ENCODE measurements at places on chromosomes 2 and 18. TPM values are rescaled to one million over a fixed set of nuclear protein-coding genes. Genes with fewer than 3 reads are reported as not detected.

Gene ACMSD
- not detected for polyA plus RNA-seq

DNA sequence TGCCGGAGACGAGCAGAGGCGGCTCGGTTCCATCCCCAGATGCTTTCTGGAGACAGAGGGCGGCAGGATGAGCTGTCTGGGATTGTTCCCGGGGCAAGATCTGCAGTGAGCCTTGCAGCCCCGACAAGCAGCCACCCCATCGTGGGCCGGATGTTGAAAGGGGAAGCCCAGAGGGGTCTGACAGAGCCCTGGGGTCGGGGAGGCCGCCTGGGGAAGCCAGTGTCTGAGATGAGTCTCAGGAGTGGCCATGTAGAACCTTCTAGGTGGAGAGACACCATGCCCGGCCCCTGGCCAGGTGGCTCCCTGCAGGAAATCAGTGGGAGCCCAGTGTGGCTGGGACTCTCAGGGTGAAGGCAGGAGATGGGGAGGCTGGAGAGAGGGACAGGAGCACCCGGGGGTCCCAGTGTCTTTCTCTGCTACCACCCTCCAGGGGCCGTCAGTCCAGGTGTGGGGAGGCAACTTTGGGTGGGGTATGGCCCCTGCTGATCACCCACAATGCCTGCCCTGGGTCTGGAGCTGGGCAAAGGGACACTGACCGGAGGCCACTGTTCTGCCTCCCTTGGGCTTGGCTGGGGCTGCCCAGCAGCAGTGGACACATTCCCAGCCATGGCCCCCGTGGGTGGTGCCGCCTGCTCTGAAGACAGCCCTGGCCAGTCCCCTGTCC lies 128.3 kb upstream of the HS6ST1 start:
- no peak overlapping the region for H3K4me3 ChIP-seq
- peaks cover 10% of the 10 kb centered on the region for H3K4me1 ChIP-seq
- H3K36me3 ChIP-seq, result no peaks in the 10 kb centered on the region
- no peak overlapping the region for H3K27ac ChIP-seq
- H3K27me3 ChIP-seq, result peaks cover 2% of the 10 kb centered on the region
- no peak for DNase-seq

DNA sequence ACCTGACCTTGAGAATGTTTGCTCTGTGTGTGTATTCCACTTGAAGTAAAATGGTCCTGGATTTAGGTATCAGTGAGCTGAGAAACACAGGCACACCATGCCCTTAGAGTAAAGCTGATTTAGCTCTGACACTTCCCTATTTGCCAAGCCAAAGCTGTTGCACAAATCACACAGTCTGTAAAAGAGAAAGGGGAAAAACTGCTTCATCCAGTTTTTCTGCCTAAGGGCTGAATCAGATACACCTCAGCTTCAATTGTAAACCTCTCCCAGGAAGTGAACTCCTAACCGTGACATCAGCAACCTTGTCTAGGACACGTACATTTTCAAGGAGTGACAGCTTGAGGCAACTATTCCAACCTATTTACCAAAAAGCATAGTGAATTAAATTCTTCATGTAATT lies 150.4 kb downstream of the NR4A2 start:
- no peak for DNase-seq
- H3K27ac ChIP-seq, result no peak overlapping the region
- no peak overlapping the region for H3K4me3 ChIP-seq
- H3K36me3 ChIP-seq, result no peaks in the 10 kb centered on the region
- no peaks in the 10 kb centered on the region for H3K27me3 ChIP-seq

Gene BOLL
- polyA plus RNA-seq, result not detected

GRCh38 chr2:29130295-29130694 lies 15.1 kb downstream of the CLIP4 start:
- H3K27me3 ChIP-seq, result no peaks in the 10 kb centered on the region
- no peak overlapping the region for H3K4me3 ChIP-seq
- H3K4me1 ChIP-seq, result peaks cover 11% of the 10 kb centered on the region

DNA sequence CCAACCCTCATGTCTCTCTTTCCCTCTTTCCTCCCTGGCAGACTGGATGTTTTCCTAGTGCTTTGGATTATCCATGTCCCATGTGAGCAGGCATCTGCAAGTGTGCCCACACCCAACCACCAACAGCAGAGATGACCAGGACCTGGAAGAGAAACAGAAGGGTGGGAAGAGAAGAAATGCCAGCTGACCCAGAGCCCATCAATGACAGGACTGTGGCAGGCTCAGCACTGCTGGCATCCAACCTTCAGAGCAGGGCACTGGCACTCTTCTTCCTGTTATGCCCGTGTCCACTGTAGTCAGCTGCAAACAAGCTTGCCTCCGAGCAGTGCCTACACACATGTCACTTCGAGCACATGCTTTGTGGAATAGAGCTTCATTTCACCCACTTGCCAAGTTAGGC lies 121.1 kb downstream of the TANC1 start:
- peaks cover 47% of the 10 kb centered on the region for H3K4me1 ChIP-seq
- no peak overlapping the region for H3K4me3 ChIP-seq
- DNase-seq, result no peak
- H3K36me3 ChIP-seq, result 0 out of 2 replicates have a peak, but pooled peaks cover 2% of the 10 kb centered on the region
- no peaks in the 10 kb centered on the region for H3K27me3 ChIP-seq
- no peak overlapping the region for H3K27ac ChIP-seq

GRCh38 chr18:68478246-68478645 lies 236.7 kb downstream of the TMX3 start:
- no peaks in the 10 kb centered on the region for H3K36me3 ChIP-seq
- no peak overlapping the region for H3K27ac ChIP-seq
- no peaks in the 10 kb centered on the region for H3K27me3 ChIP-seq
- no peaks in the 10 kb centered on the region for H3K4me1 ChIP-seq

GRCh38 chr2:48043746-48044145 lies 137.4 kb upstream of the FBXO11 start:
- DNase-seq, result peak; percentile 2
- no peak overlapping the region for H3K4me3 ChIP-seq
- no peak overlapping the region for H3K27ac ChIP-seq
- no peaks in the 10 kb centered on the region for H3K4me1 ChIP-seq

DNA sequence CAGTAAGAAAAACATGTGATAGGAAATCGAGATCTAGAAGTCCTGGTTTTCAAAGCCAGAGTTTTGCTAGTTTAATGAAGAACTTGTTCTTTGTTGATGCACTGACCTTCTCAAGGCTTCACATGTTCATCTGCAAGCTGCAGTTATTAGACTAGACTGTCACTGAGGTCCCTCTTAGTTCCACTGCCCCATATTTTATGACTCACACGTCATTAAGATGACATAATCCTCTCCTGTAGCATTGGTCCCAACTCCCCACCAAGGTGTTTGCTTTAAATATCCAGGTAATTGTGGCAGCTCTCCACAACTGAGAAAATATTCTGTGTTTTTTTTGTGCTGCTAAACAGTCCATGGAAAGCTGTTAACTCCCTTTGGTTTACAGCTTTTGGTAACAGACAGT lies 149.7 kb downstream of the MREG start:
- no peak for DNase-seq
- no peaks in the 10 kb centered on the region for H3K27me3 ChIP-seq
- H3K4me1 ChIP-seq, result peaks cover 2% of the 10 kb centered on the region
- H3K36me3 ChIP-seq, result no peaks in the 10 kb centered on the region
- H3K4me3 ChIP-seq, result no peak overlapping the region
- H3K27ac ChIP-seq, result no peak overlapping the region

DNA sequence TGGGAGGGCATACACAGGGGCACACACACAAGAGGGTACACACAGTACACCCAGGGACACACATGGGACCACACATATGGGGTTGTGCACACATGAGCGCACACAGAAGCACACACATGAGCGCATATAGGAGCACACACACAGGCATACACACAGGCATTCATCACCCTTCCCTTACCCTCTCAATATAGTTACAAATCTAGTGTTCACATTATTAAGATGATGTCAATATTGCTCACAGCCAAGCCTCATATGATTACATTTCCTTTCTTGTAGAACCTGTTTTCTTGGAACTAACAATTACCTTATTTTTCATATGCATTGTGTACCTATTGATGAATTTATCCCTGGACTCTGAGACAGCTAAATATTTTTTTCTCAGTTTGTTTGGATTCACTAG lies 156.7 kb downstream of the FHOD3 start:
- no peak for DNase-seq
- no peak overlapping the region for H3K4me3 ChIP-seq
- peaks cover 3% of the 10 kb centered on the region for H3K4me1 ChIP-seq

Gene APOB
- not detected for polyA plus RNA-seq

GRCh38 chr2:25470806-25471205 lies 129.1 kb upstream of the DNMT3A start:
- no peak overlapping the region for H3K27ac ChIP-seq
- no peaks in the 10 kb centered on the region for H3K36me3 ChIP-seq
- no peak overlapping the region for H3K4me3 ChIP-seq
- H3K27me3 ChIP-seq, result no peaks in the 10 kb centered on the region
- H3K4me1 ChIP-seq, result no peaks in the 10 kb centered on the region

DNA sequence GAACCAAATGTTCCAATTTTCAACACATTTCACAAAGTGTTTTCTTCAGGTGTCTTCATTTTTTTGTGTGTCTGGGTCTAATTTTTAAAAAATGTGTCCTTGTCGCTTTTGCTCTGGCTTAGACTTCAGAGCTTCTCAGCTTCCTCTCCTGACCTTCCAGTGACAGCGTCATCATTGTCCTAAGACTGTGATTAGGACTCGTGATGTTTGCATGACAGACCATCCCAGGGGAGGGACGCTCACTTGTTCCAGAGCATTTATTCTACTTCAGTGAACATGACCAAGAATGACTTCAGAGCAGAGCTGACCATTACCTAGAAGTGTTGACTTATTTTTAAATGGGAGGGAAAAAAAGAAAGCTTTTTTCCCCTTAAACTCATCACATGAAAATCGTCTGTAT lies 591.9 kb downstream of the IRS1 start:
- H3K27me3 ChIP-seq, result no peaks in the 10 kb centered on the region
- peaks cover 7% of the 10 kb centered on the region for H3K4me1 ChIP-seq
- no peak overlapping the region for H3K4me3 ChIP-seq
- no peak for DNase-seq

DNA sequence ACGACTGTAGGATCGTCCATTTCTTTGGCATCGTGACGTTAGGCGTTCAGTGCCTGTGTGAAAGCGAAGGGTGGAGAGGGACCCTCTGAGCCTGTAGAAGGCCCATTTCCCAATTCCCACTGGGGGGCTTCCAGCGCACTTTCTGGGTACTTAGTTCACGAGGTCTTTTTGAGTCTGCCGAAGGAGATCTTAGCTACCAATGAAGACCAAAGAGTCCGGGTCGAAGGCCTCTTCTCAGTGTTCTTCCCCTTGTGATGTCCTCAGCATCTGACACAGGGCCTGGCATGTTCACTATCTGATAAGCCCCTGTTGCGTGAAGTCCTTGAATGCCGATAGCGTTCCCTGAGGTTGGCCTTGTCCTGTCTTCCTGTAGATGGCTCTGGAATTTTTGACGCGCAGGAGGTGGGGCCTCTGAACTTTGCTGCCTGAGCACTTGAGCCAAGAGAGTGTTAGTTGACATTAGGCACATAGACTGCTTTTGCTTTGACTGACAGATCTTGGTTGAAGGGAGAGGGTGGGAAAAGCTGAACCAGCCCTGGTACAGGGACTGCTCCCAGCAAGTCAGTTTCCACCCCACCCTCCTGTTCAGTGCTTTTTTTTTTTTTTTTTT lies 52.8 kb downstream of the LDLRAD4 start:
- H3K4me3 ChIP-seq, result no peak overlapping the region
- peaks cover 5% of the 10 kb centered on the region for H3K27me3 ChIP-seq
- H3K36me3 ChIP-seq, result no peaks in the 10 kb centered on the region
- no peak for DNase-seq
- no peak overlapping the region for H3K27ac ChIP-seq

DNA sequence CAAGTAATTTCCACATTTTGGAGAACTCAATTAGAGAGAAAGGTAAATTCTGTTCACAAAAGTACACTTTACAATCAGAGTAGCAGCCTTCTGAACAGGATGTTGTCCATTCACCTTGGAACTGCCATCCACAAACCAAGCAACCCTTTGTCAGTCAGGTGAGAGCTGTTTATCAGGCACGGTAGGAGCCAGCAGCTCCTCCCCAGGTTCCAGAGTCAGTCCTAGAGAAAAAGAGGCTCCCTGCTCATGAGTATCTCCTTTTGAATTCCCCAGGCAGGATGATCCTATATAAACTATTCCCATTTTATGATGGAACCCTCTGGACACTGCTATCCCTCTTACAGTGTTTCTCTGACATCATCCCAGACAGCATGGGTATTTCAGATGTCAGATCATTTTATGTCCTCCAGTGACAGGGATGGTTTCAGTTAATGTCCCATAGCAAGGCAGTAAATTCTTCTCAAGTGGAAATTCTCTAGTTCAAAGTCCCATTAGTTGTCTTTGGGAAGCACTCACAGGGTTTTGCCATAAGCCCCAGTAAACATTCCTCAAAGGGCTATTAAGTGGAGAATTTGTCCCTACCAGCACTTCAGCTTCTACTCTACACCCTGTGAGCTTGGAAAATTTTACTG lies 34.5 kb upstream of the CSRNP3 start:
- H3K4me1 ChIP-seq, result no peaks in the 10 kb centered on the region
- no peak overlapping the region for H3K4me3 ChIP-seq

GRCh38 chr2:187169864-187170263 lies 278.2 kb downstream of the CALCRL start:
- no peaks in the 10 kb centered on the region for H3K36me3 ChIP-seq
- H3K4me1 ChIP-seq, result no peaks in the 10 kb centered on the region
- no peaks in the 10 kb centered on the region for H3K27me3 ChIP-seq
- H3K27ac ChIP-seq, result no peak overlapping the region
- DNase-seq, result no peak

GRCh38 chr2:24793761-24794435 lies 673 bp downstream of the CENPO start:
- peak overlapping the region; percentile 75 for H3K4me3 ChIP-seq
- no peaks in the 10 kb centered on the region for H3K27me3 ChIP-seq
- DNase-seq, result peak; percentile 35

Gene PMS1
- 7.1 TPM for polyA plus RNA-seq

- H3K4me1 ChIP-seq, result peaks cover 10% of the 10 kb centered on the region
- H3K27me3 ChIP-seq, result no peaks in the 10 kb centered on the region
- no peak overlapping the region for H3K4me3 ChIP-seq
Observed at GRCh38 chr2:207394203-207394781, 135.5 kb upstream of the CREB1 start.

Gene ALLC
- not detected for polyA plus RNA-seq

- peak within 1 kb of the TSS; percentile 44 for H3K4me3 ChIP-seq
- H3K27me3 ChIP-seq, result no peaks in the 10 kb centered on the region
- H3K36me3 ChIP-seq, result no peaks in the 10 kb centered on the region
Observed at GRCh38 chr2:200585730-200586643, at the start of gene AOX1. Gene AOX1 (plus strand): TSS chr2:200586014. CDS start chr2:200586109, 95 bp downstream.

DNA sequence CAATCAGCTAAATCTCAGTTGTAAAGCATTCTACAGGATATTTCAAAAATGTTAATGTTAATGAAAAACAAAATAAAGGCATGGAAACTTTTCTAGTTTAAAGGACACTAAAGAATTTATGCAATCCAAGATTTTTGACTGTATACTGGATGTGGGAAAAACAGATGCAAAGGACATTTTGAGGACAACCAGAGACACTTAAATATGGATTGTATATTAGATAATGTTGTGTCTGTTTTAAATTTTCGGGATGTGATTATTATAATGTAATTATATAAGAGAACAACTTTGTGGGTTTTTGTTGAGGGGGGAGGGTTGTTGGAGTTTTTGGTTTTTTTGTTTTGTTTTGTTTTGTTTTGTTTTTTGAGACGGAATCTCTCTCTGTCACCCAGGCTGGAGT lies 30.9 kb downstream of the PSMA8 start:
- H3K4me3 ChIP-seq, result no peak overlapping the region
- no peaks in the 10 kb centered on the region for H3K4me1 ChIP-seq
- no peak overlapping the region for H3K27ac ChIP-seq
- H3K27me3 ChIP-seq, result peaks cover 1% of the 10 kb centered on the region

Gene CD226
- polyA plus RNA-seq, result 0.07 TPM

GRCh38 chr2:155975734-155976133 lies 356.8 kb downstream of the NR4A2 start:
- H3K4me1 ChIP-seq, result no peaks in the 10 kb centered on the region
- no peak for DNase-seq
- H3K4me3 ChIP-seq, result no peak overlapping the region
- H3K36me3 ChIP-seq, result no peaks in the 10 kb centered on the region
- H3K27ac ChIP-seq, result no peak overlapping the region

Measured in IMR-90 (cell line).